ENCODE measurements at places on chromosomes 6 and 20.

GRCh38 chr6:106764353-106764980 is 135.1 kb downstream of the QRSL1 start:
- DNase-seq = no peak

- DNase-seq = no peak
These were observed 7.3 kb downstream of the TFAP2D start for GRCh38 chr6:50720623-50721022.

- no peak for DNase-seq
These were observed 70.6 kb downstream of the UBE3D start for GRCh38 chr6:82995066-82995465.

DNA sequence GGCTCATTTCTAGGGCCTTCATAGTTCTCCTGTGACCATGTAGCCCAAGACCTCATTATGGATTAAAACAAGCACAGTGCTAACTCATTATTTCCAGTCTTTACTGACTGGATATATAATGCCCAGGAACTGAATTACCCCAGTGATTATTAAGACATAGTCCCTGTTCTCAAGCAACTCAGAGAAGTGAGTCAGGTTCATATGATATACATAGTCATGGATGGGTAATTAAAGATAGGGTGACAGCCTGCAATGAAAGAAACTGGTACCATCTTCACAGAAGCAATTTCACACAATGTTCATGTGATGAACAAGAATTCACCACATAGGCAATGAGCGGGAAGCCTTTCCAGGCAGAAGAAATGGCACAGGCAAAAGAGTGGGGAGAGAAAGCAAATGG is 3.5 kb downstream of the TRIM27 start:
- no peak for DNase-seq

GRCh38 chr6:47196113-47196512 is 113.6 kb downstream of the TNFRSF21 start:
- no peak for DNase-seq

- no peak for DNase-seq
These were observed 8.4 kb downstream of the CYP21A2 start for GRCh38 chr6:32046450-32047083.

DNA sequence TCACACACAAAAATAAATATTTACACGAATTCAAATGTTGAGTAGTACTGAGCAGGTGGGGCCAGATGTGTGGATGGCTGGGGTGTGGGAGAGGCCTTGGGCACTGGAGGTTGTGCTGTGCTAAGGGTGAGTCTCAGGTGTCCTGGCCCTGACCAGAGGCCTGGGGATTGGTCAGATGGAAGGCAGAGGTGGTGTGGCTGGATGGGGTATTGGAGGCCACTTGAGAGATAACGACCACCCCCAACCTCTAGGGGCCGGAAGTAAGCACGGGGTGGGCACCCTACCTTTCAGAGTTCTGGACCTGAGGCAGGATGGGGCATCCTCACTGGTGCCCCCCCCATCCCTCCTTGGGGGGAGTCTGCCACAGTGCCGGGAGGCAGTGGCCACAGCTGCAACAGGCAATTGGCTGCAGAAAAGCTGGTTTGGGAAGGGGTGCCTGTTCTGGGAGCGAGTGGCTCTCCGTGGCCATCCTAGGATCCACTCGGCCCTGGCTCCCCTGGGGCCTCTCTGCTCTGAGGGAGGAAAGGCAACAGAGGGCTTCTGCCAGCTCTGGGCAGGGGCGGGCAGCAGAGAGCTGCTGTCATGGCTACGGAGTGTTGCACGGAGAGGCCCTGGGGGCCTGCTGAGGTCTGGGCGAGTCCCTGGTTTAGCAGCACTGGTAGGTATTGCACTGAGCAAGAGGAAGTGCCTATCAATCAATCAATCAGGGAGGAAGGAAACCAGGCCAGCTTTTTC is 87.6 kb downstream of the ASXL1 start:
- DNase-seq = no peak

- no peak for DNase-seq
These were observed 5.7 kb downstream of the ELOVL5 start for GRCh38 chr6:53343092-53343491.

DNA sequence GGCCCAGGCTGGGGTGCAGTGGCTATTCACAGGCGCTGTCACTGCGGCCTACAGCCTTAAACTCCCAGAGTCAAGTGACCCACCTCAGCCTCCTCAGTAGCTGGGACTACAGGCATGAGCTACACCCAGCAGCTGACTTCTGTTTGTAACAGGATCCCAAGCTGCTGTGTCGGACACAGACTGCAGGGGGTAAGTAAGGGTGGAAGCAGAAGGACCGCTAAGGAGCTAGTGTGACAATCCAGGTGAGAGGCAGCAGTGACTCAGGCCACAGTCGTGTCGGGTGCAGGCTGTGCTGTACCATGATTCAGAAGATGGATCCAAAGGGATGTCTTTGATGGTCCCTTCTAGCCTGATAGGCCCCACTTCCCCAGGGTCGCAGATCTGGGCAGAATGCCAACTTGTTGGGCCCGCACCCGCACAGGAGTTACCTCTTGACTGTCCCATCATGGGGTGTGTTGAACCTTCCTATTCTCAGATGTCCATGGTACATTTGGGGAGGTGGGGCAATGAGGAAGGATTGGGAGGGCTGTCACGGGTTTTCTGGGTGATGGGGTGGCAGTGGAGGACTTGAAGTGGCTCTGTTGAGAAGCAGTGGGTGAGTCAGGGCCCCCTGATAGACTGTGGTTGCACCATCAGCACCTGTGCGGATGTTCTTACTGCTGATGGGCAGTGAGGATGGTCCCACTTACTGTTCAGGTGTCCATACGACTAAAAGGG is 25.3 kb downstream of the AAR2 start:
- DNase-seq = no peak

- no peak for DNase-seq
These were observed 137.0 kb downstream of the MTHFD1L start for GRCh38 chr6:151002491-151002935.

- DNase-seq = no peak
These were observed 31.5 kb downstream of the RAB44 start for GRCh38 chr6:36729161-36729524.

- DNase-seq = no peak
These were observed 2.4 kb downstream of the RHAG start for GRCh38 chr6:49634092-49634835.

DNA sequence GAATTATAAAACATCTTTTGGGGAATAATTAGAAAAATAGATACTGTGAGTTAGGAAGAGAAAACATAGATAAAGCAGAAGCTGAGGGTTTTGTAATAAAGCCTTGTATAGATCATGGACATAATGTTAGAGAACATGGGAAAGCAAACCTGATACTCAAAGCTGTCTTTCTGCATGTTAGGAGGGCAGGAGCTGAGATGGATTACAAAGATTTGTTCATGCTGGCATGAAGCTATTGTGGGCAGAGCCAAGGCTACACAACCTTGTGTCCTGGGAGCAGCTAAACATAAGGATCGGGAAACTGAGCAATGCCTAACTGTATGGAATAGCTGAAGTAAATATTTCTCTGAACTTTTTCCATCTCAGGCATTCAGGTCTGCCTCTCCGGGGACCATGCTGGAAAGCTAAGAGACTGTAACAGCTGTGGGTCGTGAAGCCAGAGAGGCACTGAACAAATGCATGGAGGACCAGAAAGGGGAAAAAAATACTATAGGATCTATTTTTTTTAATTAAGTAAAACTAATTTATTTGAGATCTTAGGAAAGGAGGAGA is 28.2 kb upstream of the CNKSR3 start:
- no peak for DNase-seq

- DNase-seq = no peak
These were observed 44.8 kb downstream of the PTPN1 start for GRCh38 chr20:50554694-50555579.

DNA sequence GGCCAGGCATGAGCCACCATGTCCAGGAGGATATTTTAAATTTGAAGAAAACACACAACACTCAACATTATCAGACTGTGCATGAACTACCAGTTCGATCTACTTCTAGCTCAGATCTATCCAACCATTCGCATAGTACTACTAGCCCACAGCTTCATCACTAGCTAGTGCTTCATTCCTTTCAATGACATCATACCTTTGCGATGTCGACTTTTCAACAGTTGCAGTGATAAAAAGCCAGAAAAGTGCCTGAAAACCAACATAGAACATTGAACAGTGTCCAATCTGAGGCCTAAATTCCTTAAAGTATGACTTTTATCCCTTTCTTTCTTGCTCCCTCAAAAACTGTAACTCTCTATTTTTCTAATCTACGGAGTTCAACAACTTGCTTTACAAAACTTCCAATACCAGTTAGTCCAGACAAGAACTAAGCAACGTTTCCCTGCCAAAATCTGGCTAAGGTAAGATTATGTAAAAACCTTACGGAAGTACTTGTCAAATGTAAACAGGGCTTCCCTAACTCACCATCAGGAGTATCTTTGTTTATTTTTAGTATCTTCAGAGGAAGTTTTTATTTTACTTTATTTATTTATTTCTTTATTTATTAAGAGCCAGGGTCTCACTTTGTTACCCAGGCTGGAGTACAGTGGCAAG is 434.0 kb upstream of the JARID2 start:
- DNase-seq = no peak

GRCh38 chr20:21312813-21313474 is 9.8 kb downstream of the XRN2 start:
- no peak for DNase-seq

- no peak for DNase-seq
These were observed 150.8 kb downstream of the OR2B2 start for GRCh38 chr6:27761391-27761790.

Data from activated CD4-positive, alpha-beta T cell treated with anti-CD3 and anti-CD28 coated beads, Interleukin-2, amount 50 U/mL, for 48 hours (primary cell).